Glutamatergic neuron (in vitro differentiated cells): ENCODE measurements at places on chromosomes 12 and 14.
A peak's percentile ranks its signal among the peaks of the same experiment; 100 is the strongest.

DNA sequence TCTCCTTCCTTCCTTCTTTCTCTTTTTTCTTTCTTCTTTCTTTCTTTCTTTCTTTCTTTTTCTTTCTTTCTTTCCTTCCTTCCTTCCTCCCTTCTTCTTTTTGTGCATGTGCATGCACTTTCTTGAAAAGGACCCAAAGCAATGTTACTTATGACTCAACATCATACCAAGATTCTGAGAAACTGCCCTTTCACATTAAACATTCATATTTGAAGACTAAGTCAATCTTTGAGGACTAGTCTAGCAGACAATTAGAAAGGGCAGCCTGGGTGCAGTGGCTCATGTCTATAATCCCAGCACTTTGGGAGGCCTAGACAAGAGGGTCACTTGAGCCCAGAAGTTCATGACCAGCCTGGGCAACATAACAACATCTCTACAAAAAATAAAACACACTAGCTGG, 212.8 kb upstream of the KITLG start:
- no peak for DNase-seq

GRCh38 chr14:96072076-96072475, 32.9 kb downstream of the C14orf132 start:
- peak; percentile 5 for DNase-seq

DNA sequence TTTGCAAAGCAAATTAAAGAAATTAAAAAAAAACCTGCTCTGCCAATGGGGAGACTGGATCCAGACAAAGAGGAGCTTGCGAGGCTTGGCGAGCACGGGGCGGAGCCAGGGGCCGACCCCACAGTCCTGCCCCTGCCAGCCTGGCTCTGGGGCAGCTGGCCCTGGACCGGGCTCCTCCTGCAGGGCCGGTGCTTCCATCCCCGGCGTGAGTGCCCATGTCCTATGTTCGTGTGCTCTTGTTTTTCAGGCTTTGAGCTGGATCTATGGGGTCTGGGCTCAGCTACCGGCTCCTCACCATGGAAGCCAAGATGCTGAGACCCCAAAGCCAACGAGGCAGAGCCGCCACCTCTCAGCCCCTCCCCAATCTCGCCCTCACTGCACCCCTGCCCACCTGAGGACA, 176.8 kb downstream of the KIF26A start:
- peak; percentile 10 for DNase-seq

DNA sequence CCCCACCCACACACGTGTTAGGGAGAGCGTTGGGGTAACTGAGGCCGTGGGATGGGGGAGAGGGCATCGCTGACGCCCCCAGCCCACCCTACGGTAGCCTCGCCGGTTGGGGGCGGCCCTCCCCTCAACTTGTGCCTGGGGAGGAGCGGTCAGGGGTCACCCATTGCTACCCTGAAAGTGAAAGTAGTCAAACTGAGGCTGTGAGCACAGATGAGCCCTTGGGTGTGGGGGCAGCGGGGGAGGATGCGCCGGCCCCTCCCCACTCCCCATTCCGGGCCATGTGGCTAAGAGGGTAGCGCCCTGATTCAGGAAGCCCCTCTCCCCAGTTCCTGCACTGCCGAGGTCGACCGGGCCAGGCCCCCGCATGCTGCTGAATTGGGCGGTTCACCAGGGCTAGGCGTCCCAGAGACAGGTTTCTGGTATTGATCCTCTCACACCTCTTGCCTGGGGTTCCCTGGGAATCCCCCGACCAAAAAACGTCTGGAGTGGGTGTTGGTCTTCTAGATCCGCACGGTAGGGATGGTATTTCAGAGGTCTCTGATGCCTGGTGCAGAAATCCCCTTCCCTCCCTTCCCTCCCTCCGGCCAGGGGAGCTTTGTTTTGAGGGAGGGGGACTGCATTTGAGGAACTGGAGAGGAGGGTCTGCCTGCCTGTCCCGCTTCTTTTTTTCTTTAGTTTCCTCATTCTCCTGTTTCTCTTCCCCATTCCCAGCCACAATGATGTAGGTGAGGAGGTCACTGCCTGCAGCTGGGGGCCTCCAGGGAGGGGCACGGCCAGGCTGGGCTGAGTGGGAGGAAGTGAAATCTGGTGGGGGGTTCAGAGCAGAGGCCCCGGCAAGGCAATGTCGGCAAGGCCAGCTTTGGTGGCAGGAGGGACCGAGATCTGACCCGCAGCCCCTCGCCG, 1.0 kb downstream of the SH2B3 start:
- DNase-seq, result no peak

DNA sequence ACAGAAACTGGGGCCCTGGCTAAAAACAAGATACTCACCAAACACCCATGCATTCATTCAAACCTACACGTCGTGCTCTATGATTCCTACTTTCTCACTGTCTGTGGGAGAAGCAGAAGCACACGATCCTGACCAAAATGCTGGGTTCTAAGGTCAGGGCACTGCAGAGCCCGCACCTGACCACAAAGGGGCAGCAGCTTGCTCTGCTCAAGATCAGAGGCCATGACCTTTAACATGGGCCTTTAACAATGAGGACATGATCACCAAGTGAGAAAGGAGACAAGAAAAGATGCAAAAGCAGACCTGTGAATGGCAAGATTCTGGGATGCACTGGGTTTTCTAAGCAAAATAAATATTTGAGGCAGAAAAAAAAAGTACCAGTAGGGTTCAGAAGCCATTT, 40.1 kb upstream of the VPS33A start:
- DNase-seq, result no peak

DNA sequence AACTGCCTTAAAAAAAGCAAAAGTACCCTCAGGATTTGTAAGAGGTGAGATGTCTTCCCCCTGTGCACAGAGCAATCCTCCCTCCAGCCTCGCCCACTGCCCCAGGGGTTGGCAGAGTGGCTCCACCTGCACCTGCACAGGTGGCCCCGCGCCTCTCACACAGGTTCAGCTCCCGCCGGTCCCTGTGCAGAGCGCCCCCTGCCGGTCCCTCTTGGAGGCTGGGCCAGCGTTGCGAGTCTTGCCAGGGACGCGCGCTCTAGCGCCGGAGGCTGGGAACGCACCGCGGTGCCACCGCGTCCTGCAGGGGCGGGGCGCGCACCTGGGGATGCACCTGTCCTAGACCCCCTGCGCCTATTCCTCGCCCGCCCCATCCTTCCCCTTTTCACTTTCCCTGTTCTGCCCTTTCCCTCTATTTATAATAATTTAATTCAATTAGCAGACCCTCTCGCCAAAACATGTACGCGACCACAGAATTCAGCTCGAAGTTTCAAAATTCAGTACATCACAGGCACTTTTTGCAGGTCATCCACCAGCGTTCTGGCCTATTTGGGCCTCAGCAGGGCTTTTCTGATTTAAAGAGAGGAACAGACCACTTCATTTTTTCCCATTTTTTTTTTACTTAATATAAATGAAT, 618.6 kb downstream of the AACS start:
- DNase-seq, result peak; percentile 83

DNA sequence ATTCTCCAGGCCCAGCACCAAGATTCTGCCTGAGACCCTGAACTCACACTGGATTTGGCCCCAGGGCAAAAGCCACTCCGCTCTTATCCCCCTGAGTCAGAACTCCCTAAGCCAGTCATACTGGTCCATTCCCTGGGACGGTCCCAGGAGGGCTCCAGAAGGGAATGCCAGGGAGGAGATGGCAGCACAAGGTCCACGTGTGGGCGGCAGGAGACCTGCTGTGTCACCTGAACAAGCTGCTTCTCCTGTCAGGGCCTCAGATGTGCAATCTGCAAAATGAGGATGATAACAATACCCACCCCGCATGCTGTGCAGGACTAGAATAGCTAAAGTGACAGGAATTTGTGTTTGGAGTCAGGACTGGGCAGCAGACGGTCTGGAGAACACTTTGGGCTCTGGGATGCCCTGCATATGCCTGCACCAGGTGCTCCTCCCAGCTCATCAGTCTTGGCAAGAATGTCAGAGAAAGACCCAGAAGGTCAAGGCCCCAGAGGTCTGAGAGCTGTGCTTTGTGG, 40.3 kb downstream of the CMKLR1 start:
- DNase-seq, result no peak

DNA sequence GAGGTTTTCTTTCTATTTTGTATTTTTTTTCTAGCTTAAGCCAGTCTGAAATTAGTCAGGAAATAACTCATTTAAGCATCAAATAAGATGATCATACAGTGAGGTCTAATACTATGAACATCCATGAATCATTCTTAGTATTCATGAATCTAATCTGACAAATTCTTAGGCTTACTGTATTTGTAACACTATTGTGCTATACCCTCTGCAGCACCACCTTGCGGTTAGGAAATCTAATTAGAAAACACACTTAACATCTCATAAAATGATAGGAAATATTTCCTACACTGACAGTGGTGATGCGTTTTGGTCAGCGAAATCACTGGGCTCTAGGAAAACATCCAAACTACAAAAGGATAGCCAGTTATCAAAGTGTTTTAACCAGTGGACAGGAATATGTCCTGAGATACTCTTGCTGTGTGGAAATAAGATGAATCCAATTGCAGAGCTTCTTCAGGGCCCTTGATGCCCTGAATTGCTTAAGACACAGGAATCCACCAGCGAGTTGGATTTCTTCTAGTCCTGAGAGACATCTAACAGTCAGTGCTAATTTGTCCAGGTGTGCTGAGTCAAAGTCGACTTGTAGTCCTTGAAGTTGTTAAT, 109.3 kb upstream of the MYF6 start:
- DNase-seq, result no peak

DNA sequence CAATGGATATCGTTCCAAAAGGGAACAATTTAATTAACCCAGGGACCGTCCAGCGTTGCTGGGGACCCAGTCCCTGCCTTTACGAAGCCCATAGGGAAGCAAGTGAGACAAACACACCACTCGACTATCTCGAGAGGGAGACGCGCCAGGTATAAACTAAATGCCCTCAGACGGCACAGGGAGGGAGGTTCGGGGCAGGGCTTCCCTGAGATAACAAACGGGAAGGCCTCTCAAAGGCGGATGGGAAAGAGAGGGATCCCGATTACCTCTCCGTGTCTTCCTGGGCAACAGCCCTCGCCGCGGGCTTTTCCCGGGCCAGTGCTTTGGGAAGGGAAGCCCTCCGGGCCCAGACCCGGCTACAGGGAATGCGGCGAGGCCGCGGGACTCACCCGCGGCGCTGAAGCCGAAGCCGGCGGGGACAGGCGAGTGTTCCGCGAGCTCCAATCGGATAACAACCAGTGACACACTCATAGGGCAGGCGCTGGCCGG, 390 bp downstream of the BRAP start:
- DNase-seq, result no peak
